RPMI7951 (cell line): ENCODE measurements at places on chromosomes 2 and 18.

- no peak for DNase-seq
These were observed 387.1 kb downstream of the RND3 start for GRCh38 chr2:150100336-150100735.

- no peak for DNase-seq
These were observed 113.1 kb upstream of the RAB6C start for GRCh38 chr2:129866391-129866790.

DNA sequence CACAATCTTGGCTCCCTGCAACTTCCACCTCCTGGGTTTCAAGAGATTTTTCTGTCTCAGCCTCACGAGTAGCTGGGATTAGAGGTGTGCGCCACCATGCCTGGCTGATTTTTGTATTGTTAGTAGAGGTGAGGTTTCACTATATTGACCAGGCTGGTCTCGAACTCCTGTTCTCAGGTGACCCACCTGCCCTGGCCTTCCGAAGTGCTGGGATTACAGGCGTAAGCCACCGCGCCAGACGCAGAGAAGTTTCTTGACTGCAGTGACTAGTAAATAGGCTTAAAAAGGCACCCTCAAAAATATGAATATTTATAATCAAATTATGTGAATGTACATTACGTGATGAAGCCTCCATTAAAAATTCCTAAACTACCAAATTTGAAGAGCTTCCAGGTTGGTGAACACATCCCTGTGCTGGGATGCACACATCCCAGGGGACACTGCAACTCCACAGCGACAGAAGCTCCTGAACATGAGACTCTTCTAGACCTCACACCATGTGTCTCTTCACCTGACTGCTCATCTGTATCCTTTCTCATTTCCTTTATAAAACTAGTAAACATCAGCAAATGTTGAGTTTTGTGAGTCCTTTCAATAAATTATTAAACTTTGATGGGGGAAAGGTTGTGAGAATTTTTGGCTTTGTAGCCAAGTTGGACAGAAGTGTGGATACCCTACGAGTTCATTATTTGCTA lies 203.3 kb upstream of the SPOPL start:
- no peak for DNase-seq

GRCh38 chr2:169711751-169712509 lies 17.7 kb downstream of the PHOSPHO2 start:
- no peak for DNase-seq

GRCh38 chr2:118987886-118988285 lies 45.9 kb downstream of the MARCO start:
- DNase-seq: no peak

- DNase-seq: no peak
These were observed 97.4 kb downstream of the RHOB start for GRCh38 chr2:20544153-20544747.
